HepG2 (cell line): ENCODE measurements at places on chromosomes 7 and 10.

GRCh38 chr7:28474282-28474638 is 61.9 kb downstream of the CREB5 start:
- DNase-seq = no peak

- DNase-seq = no peak
These were observed 8.6 kb upstream of the NKX2-3 start for GRCh38 chr10:99524050-99524666.

DNA sequence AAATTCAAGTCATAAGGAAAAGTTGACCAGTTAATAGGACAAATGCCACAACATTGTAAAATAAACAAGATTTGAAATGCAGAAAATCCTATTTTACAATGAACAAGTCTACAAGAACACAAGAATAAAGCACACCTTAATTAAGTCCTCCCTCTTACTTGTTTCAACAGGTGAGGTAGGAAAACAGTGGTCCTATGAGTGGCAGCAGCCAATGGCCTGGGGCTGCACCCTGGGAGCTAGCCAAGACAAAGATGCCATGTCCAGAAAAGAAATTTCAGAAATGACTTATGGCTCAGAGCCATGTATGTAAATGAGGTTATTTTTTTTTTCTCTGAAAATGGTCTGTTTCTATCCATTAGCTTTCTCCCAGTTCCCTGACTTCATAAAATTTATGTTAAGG is 14.3 kb downstream of the KLLN start:
- no peak for DNase-seq

- no peak for DNase-seq
These were observed 120.8 kb downstream of the NRCAM start for GRCh38 chr7:108335269-108335918.

- DNase-seq = no peak
These were observed 5.6 kb upstream of the GIMAP8 start for GRCh38 chr7:150444674-150445365.

GRCh38 chr10:47040681-47041080 is 129.5 kb downstream of the PTPN20 start:
- DNase-seq = no peak

DNA sequence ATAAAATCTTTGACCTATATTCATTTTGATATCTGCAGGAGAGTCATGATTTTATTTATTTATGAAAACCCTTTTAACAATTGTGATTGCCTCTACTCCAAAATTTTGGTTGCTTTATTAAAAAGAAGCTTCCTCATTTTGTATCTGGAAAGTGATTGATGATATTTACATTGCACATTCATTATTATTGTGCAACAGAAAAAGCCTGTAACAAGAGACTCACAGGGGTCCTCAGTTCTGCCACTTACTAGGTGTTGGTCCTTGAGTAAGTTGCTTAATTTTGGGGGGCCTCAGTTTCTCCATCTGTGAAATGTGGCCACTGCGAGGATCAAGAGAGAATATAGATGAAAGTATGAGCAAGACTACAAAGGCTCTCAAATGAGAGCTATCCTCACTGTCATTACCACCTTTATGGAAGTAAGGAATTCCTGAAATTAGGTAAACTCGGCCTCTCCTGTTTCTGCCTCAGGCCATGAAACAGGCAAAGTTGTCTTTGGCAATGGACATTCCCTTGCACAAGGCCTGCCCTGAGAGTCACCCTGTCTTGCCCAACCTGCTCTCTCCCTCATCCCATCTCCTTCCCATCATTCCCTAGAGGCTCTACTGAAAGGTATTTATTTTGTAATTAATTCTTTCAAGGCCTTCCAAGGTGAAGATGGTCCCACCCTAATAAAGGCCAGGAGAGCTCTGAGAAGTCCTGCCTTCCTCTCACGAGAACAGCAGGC is 66.1 kb upstream of the ABLIM1 start:
- DNase-seq = no peak

DNA sequence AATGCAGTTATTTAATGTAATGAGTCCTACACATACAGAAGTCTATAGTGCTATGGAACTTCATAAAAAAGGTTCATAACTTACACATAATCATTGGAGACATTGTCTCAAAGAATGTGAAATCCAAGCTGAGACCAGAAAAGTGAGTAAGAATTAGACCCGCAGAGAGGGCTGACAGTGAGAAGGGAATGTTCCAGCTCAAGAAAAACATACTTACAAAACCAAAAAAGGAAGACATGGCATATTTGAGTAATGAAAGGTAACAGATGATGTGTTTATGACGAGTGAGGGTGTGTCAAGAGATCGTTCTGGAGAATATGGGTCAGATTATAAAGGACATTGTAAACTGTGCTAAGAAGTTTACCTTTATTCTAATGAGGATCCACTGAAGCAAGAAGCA is 566.5 kb downstream of the ATRNL1 start:
- DNase-seq = no peak

GRCh38 chr7:154857240-154857639 is 145.7 kb downstream of the PAXIP1 start:
- no peak for DNase-seq

GRCh38 chr10:6719561-6719960 is 139.5 kb upstream of the PRKCQ start:
- DNase-seq = no peak

DNA sequence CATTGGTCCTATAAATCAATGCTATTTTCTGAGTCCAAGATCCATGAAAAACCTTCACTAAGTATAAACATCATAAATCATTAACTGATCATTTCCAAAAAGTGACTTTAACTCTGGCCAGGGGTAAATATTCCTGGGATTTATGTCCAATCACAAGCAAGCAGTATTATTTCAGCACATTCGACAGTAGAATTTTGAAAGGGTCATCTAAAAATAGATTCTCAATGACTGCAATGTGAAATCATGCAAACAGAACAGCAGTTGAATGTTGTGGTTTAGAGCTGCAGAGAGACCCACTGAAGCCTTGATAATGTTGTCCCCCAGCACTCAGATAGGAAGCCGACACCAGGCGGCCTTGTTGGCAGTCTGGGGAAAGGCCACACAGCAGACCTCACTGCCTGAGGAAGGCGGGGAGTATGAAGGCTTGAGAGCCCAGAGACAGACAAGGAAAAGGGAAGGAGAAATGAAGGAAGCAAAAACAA is 38.1 kb downstream of the FAM107B start:
- DNase-seq = no peak

GRCh38 chr7:23405240-23405618 is 65.1 kb downstream of the IGF2BP3 start:
- DNase-seq = no peak

DNA sequence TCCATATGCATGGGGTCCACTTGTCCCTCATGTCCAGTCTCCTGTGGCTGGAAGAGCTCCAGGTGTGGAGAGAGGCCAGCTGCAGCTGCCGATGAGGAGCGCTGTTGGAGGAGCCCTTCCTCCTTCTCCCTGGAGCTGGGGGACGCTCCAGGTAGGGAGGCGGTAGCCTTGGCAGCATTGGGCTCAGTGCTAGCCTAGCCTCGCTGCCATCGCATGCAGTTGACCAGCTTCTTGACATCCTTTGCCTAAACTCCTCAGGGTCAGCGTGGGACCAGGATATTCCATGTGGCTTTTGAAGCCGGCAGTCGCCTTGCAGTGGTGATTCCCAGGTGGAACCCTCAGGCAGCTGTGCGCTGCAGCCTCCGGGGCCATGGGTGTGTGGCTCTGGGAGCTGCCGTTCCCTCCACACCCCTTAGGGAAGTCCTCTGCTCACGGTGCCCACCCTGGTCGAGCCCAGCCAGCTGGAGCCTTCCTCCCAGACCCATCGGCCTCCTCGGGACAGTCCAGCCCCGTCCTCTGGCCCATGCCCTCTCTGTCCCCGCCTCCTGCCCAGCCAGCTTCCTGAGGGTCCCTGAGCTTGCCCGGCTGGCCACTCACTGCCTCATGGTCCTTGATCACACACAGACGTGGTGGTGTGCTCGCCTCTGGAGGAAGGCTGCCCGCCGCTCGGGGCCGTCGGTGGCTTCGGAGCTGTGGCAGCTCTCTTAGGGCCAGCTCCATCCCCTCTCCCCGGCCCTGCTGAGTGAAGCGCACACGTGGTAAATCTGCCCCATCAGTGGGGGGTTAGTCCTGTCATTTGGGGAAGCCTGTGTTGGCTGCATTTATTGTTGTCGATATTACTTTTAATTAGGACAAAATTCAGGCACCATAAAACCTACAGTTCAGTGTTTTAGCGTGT is 21.2 kb downstream of the INPP5A start:
- DNase-seq = no peak

- DNase-seq = peak; percentile 96
These were observed 275.1 kb downstream of the DOCK4 start for GRCh38 chr7:111931016-111931517.

DNA sequence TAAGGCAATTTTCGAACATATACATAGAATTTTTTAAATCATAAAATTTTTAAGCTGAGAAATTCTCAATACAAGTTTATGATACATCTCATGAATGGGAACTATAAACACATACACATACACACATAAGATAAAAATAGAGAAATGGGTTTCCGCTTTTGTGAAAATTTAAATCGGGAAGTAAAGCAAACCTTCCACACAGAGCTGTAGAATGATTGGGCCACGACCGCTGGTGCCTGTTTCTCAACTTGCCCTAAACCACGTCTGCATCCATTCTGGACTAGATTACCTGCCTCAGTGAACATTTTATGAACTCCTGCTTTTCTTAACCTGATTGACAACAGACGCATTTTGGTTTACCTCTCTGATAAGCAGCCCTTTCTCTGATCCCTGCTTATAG is 264.4 kb downstream of the SKAP2 start:
- DNase-seq = no peak

DNA sequence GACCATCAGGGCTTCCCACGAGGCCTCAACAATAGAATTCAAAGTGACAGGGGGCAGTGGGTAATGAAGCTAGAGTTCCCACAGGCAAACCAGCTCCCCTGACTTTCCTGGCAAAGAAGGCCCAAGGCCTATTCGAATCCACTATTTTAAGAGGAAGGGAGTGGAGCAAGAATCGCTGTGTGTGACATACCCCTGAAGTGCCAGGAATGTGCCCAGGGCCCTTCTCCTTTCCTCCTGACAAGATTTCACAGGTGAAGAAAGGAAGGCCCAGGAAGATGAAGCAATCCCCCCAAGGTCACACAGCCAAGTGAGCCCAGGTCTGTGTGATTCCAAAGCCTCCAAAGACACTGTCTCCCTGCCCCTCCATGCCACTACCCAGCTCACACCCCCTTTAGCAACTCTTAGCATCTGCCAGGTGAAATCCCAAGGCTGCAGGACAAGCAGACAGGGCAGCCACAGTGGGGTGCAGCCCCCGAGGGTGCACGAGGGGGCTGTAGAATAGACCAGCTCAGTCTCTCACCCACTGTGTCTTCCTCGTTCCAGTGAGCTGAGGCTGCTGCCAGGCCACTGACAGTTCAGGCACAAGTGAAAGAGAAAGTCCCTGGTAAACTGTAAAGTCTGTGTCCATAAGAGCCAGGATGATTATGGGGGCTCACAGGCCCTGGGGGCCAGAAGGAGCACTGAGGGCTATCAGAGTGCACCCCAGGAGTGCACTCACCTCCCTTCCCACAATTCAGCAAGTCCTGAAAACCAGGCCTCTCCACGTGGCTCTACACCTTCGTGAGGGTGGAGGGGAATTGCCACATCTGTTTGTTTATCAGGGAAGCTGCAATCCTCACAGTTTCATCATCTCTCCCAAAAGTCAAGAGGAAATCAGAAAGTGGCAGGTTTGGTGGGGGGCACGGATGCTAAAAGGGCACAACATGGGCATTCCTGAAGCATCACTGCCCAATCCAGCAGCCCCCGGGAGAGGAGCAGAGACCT is 70.8 kb upstream of the ZMIZ1 start:
- DNase-seq = no peak

DNA sequence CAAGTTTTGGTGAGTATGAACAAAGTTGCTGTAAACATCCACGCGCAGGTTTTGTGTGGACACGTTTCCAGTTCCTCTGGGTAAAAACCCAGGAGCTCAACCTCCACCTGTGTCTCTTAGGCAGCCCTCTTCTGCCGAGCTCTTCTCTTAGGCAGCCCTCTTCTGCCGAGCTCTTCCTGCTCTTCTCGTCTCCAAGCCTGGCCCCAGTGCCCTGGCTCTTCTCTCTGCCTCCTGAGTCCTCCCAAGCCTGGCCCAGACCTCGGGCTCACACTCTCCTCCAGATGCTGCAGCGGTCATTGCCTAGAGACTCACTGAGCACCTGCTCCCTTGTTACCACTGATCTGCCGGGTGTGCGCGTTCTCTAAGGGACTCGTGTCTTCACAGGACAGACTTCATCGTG is 38.7 kb upstream of the BNIP3 start:
- no peak for DNase-seq

DNA sequence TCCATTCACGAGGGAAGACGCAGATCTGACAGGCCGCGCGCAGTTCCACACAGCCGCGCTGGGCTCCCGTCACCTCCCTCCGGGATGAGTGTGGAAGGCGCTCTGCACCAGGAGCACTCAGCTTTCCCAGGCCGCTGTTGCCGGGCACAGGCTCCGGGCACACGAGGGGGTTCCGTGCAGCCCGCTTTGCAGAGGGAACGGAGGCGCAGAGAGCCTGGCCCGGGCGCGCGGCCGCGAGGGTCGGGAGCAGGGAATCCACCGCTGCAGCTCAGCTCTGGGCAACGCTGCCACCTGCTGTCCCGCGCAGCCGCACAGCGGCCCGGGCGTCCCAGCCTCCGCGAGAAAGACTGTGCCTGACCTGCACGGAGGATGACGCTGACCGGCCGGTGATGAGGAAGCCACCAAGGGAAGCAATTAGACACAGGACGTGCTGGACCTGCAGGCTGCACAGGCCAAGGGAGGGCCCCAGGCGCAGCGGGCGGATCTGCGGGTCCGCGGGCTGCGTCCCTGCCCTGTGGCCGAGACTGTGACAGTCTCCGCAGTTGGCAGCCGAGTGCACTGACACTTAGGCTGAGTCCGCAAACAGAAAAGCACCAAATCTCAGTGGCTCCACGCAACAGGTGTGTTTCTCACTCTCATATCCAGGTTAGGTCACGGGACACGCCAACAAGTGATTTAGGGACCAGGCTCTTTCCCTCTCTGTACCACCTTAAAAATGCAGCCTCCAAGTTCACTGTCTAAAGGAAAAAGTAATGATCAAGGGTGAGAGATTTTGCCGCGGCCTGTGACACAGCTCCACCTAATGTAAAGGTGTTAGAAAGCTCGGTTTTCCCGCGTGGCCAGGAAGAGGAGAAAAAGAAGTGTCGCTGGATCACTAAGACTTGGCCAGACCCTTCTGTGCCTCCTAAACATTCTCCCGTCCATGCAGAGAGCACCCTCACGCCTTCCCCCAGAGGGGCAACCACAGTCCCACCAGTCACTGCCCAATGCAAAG is 94.5 kb downstream of the SEC61G start:
- peak; percentile 40 for DNase-seq

DNA sequence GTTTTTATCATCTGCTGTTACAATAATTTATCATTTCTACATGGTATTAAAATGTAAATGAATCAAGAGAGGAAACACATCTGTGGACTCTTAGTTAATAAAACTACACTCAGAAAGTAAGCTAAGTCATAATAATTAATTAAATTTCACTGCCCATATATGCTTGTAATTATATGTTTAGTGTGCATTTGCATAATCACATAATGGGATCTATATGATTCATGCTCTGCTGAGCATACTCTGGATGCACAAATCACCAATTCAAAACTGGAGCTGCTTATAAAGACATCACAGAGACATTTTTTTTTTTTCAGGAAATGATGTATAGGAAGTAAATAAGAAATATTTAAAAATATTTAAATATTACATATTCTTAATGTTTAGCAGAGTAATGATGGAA is 151.6 kb upstream of the STEAP4 start:
- DNase-seq = no peak
